ENCODE measurements at places on chromosomes 4 and X.

- H3K27me3 ChIP-seq, result no peaks in the 10 kb centered on the region
- H3K4me3 ChIP-seq, result no peak overlapping the region
- DNase-seq, result no peak
- H3K4me1 ChIP-seq, result no peaks in the 10 kb centered on the region
- peaks cover 1% of the 10 kb centered on the region for H3K36me3 ChIP-seq
These were observed 899 bp downstream of the LYAR start for GRCh38 chr4:4289055-4289454.

- H3K36me3 ChIP-seq, result no peaks in the 10 kb centered on the region
- no peak for DNase-seq
- peaks cover 3% of the 10 kb centered on the region for H3K4me1 ChIP-seq
- no peak overlapping the region for H3K27ac ChIP-seq
These were observed 95.6 kb downstream of the STOX2 start for GRCh38 chr4:184000457-184001396.

- peak; percentile 71 for DNase-seq
- H3K27ac ChIP-seq, result no peak overlapping the region
- no peak overlapping the region for H3K4me3 ChIP-seq
- no peaks in the 10 kb centered on the region for H3K4me1 ChIP-seq
These were observed 220.4 kb upstream of the AGTR2 start for GRCh38 chrX:115949900-115950822.

DNA sequence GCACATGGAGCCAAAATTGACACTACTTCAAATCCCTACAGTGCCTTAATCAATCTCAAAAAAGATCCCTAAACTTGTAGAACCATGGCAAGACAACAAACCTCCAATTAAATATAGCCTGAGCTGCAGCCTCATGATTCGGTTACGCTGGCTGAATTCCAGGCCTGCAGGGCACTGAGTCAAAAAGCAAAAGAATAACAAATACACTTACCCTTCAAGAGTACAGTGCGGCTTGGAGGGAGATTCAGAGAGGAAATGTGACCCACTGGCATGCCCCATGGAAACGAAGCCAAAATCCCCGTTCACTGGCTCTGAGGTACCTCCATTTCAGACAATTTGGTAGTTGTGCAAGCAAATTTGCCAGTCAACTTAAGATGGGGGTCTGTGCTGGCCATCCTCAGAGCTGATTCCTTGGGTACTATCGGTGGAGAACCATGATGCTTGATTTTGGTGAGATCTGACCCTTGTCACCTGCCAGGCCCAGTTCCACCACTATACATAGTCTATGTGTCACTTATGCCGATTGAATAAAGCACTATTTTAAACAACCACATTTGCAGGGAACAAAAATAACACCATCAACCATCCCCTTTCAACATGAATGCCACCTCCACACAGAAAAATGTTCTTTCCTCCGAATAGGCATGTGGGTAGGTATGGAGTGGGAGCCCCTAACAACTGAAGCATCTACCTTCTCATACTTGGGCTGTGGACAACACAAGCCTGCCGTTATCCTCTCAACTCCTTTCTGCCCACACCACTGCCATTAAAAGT lies 2.1 kb downstream of the C4orf54 start:
- peaks cover 2% of the 10 kb centered on the region for H3K4me1 ChIP-seq
- no peak overlapping the region for H3K4me3 ChIP-seq
- peak overlapping the region; percentile 38 for H3K27ac ChIP-seq
- H3K36me3 ChIP-seq, result no peaks in the 10 kb centered on the region
